ENCODE measurements at places on chromosomes 4 and X.
A peak's percentile ranks its signal among the peaks of the same experiment; 100 is the strongest.

DNA sequence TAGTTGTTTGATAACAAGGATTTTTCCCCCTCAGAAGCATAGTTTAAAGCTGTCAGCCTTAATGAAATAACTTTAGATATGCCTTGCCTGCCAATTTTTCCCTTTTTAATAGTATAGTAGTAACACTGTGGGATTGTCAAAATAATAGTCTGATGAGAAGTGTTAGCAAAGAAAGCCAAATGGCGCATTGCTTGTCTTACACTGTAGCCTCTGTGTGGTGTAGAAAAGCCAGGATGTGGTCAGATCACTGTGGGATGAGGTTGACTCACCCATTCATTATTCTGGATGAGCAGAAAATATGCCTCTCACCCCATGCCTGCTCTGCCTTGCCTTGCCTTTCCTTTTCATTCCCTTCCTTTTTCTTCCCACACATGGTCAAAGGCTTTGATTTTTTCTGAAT is 257.8 kb upstream of the NRK start:
- H3K27ac ChIP-seq: peak overlapping the region; percentile 67
- H3K4me1 ChIP-seq: no peaks in the 10 kb centered on the region
- DNase-seq: peak; percentile 78
- H3K4me3 ChIP-seq: no peak overlapping the region
- H3K36me3 ChIP-seq: no peaks in the 10 kb centered on the region

DNA sequence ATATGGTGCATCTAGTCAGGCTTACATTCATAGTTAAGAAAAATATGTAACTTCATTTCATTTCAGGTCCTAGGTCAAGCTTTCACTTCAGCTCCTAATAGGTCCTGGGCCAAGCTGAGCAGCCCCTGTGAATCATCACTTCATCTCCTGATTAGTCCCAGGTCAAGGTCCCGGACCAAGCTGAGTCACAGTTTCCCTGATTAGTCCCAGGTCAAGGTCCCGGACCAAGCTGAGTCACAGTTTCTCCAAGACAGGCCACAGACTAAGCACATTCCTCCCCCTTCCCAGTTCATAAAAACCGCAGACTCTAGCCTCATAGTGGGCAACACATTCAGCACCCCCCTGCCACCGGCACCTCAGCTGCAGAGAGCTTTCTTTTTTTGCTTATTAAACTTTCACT is 1331.8 kb downstream of the PCDH19 start:
- no peak overlapping the region for H3K4me3 ChIP-seq
- H3K27me3 ChIP-seq: no peaks in the 10 kb centered on the region
- H3K27ac ChIP-seq: no peak overlapping the region
- peak; percentile 68 for DNase-seq
- H3K4me1 ChIP-seq: no peaks in the 10 kb centered on the region
- no peaks in the 10 kb centered on the region for H3K36me3 ChIP-seq

DNA sequence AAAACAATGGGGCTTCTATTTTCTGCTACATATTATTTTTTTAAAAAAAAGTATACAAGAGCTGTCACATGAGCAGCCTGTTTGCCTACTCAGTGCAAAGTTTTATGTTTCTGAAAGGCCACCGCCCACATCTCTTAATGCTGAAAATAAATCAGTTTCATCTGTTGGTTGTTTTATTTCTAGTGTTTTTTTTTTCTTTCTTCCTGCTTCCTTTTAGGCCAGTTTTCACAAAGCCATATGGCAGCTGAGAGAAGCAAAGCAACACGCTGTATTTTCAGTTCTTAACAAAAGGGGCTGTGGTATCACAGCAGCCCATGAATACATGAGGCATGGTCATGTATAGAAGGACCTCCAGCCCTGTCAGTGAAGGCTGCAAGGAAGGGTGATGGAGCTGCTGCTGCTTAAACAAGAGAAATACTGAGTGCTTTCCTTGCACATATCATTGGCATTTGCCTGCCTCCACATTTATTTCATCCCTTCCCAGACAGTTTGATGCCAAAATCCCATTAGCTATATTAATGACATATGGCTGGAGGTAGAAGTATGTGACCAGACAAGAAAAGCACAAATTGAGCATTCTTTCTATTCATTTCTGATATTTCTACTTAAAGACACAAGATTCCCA is 172.5 kb downstream of the PCDH18 start:
- no peak overlapping the region for H3K4me3 ChIP-seq
- H3K27me3 ChIP-seq: no peaks in the 10 kb centered on the region
- no peak for DNase-seq
- H3K36me3 ChIP-seq: no peaks in the 10 kb centered on the region
- H3K27ac ChIP-seq: no peak overlapping the region

GRCh38 chr4:129682586-129682985 is 586.6 kb downstream of the C4orf33 start:
- H3K4me1 ChIP-seq: no peaks in the 10 kb centered on the region
- no peak for DNase-seq
- H3K4me3 ChIP-seq: no peak overlapping the region

GRCh38 chr4:126959056-126959745 is 673.6 kb upstream of the INTU start:
- no peak overlapping the region for H3K4me3 ChIP-seq
- H3K36me3 ChIP-seq: no peaks in the 10 kb centered on the region
- no peak overlapping the region for H3K27ac ChIP-seq
- H3K4me1 ChIP-seq: peaks cover 2% of the 10 kb centered on the region
- H3K27me3 ChIP-seq: no peaks in the 10 kb centered on the region

DNA sequence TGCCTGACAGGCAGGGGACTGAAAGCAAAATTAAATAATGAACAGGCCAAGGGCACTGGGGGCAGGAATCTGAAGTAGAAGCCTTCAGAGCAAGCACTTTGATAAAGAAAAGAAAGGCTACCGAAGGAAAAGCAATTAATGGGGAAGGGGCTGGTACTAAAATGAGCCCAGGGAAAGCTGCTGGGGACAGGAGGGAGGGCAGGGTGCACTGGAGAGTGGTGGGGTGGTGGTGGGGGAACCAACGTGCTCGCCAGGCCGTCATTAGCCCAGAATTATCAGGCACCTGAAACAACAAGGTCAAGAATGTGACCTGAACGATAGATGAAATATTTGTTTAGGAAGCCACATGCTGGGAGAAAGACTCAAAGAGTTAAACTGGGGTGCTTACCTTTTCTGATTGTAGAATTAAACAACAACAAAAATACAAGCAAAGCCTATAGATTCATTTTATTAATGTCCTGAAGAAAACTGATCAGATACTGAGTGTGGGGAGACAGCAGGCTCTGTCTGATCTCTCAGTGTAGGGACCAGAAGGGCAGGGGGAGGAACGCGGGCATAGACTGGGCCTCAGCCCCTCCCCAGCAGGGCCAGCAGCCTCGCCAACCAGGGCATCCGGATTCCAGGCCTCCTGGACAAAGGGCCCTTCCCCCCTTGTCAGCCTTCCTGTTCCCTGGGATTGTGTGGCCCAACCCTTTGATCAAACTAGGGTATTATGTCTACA is 239.7 kb upstream of the KLF3 start:
- no peak overlapping the region for H3K4me3 ChIP-seq
- H3K27ac ChIP-seq: no peak overlapping the region
- H3K4me1 ChIP-seq: peaks cover 4% of the 10 kb centered on the region
- no peaks in the 10 kb centered on the region for H3K27me3 ChIP-seq
- no peaks in the 10 kb centered on the region for H3K36me3 ChIP-seq

GRCh38 chr4:18458465-18458864 is 436.9 kb upstream of the LCORL start:
- no peaks in the 10 kb centered on the region for H3K4me1 ChIP-seq
- no peak overlapping the region for H3K4me3 ChIP-seq
- DNase-seq: no peak

DNA sequence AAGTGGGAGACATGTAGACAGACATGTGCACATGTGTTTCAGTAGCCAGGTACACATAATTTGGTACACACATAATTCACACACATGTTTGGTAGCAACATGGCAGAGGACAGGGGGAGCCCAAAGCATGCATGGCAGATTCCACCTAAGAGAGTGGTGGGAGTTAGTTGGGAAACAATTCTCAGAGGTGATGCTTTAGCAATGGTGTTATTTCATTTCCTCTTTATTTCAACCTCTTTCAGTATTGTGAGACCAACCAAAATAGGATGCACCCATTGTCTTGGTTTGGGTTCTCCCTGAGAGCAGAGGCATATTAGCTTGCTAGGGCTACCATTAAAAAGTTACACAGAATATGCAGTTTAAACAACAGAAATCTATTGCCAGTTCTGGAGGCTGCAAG is 92.2 kb upstream of the ANXA3 start:
- H3K27ac ChIP-seq: no peak overlapping the region
- H3K4me3 ChIP-seq: no peak overlapping the region
- H3K36me3 ChIP-seq: peaks cover 4% of the 10 kb centered on the region
- no peaks in the 10 kb centered on the region for H3K27me3 ChIP-seq

DNA sequence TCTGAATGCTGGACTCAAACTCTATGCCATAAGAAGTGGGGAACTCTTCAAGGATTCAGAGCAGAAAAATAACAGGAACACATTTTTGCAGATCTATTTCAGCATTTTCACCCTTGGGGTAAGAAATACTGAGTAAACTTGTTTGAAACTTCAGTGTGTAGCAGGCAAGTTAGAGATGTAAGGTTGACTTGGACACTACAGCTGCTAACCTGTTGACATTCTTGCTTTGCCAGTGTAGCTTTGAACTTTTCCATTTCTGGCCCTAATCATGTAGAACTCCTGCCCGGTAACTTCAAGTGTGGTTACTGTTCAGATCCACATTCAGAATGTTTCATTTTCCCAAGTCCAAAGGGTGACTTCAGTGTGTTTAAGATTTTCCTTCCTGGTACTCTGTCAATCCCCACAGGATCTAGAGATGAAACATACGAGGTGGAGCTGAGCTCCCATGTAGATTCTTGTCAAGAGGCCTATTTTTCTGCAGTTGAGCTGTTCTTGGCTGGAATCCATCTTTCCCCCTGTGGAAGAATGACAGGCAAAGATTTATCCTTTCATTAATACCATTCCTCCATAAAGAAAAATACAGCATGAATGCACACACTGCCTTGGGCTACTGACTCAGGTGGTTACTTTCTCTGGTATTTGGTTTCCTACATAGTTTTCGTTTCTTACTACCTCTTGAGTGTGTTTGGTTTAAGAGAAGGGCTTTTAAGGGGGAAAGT is 34.1 kb downstream of the FHDC1 start:
- H3K27ac ChIP-seq: peak overlapping the region; percentile 96
- no peak for DNase-seq
- no peak overlapping the region for H3K4me3 ChIP-seq
- no peaks in the 10 kb centered on the region for H3K36me3 ChIP-seq
- H3K27me3 ChIP-seq: no peaks in the 10 kb centered on the region

GRCh38 chrX:51804741-51805140 is 61.5 kb downstream of the GSPT2 start:
- no peak overlapping the region for H3K27ac ChIP-seq
- no peak overlapping the region for H3K4me3 ChIP-seq
- H3K27me3 ChIP-seq: peaks cover 15% of the 10 kb centered on the region

GRCh38 chr4:112562254-112562879 is 46.4 kb upstream of the NEUROG2 start:
- H3K27ac ChIP-seq: no peak overlapping the region
- no peaks in the 10 kb centered on the region for H3K27me3 ChIP-seq
- H3K36me3 ChIP-seq: no peaks in the 10 kb centered on the region
- no peak overlapping the region for H3K4me3 ChIP-seq
- no peaks in the 10 kb centered on the region for H3K4me1 ChIP-seq

DNA sequence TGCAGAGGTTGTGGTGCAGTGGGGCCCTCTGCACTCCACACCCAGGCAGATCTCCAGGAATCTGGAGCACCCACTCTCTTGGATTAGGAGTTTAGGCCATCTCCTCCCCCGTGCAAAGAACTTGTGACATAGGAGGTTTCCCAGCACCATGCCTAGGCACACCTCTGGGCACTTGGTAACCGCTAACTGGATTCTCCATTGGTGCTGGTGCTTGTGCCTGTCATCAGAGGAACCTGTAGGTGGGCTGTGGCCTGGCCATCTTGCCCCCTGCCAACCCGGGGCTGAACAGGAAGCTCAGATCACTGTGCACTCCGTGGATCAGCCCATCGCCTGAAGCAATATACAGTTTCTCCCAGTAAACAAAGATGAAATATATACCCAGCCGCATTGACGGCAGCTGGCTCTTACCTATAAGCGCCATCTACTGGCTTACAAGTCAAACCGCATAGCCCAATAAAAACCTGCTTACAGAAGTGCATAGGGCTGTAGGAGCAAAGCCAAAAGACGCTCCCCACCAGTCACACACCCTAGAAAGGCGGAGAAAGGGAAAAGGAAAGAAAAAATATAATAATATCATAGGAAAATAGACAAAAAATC is 19.1 kb upstream of the TEX13B start:
- no peak overlapping the region for H3K4me3 ChIP-seq
- peaks cover 1% of the 10 kb centered on the region for H3K4me1 ChIP-seq
- H3K27ac ChIP-seq: no peak overlapping the region
- peaks cover 3% of the 10 kb centered on the region for H3K36me3 ChIP-seq
- H3K27me3 ChIP-seq: peaks cover 33% of the 10 kb centered on the region

GRCh38 chrX:36849407-36849806 is 158.8 kb upstream of the FAM47C start:
- H3K4me1 ChIP-seq: no peaks in the 10 kb centered on the region
- no peak overlapping the region for H3K4me3 ChIP-seq
- H3K27me3 ChIP-seq: no peaks in the 10 kb centered on the region
- H3K27ac ChIP-seq: no peak overlapping the region
- DNase-seq: no peak
- H3K36me3 ChIP-seq: no peaks in the 10 kb centered on the region

DNA sequence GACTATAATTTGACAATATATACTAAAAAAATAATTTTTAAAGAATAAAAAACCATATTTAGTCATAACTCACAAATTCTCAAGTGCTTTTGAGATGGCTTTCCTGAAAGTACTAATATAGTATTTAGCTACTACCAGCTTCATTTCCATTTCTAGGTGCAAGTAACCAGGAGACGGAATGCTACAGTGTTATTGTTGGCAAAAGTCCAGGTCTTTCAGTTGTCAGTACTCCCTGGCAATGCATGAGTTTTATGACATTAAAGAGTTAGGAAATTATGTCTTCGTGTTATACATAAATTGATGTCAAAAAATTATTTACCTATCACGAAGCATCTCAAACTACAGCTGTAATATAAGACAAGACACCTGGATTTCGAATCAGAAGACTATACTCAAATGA is 45.0 kb downstream of the TMEM47 start:
- H3K27me3 ChIP-seq: no peaks in the 10 kb centered on the region
- H3K36me3 ChIP-seq: no peaks in the 10 kb centered on the region
- DNase-seq: no peak

- no peaks in the 10 kb centered on the region for H3K36me3 ChIP-seq
- no peak overlapping the region for H3K27ac ChIP-seq
- no peak for DNase-seq
Observed at GRCh38 chrX:125727117-125727516, 407.4 kb downstream of the TEX13C start.

DNA sequence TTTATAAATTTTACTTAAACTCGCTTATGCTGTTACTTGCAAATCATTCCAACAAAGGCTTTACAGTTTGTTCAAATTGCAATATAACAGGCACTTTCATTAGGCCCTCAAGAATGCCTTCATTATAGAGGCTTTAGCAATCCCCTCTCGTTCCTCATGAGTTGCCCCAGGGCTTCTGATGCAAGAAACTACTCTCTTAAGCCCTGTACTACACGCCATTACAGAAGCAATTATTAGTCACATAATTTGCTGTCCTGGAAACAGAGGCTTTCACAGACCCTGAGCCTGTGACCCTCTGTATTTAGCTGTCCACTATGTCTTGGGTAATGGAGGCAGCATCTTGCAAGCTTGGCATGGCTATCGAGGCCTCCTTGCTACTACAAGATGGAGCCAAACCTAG is 965.9 kb upstream of the DIAPH2 start:
- H3K36me3 ChIP-seq: no peaks in the 10 kb centered on the region
- no peaks in the 10 kb centered on the region for H3K4me1 ChIP-seq
- no peak overlapping the region for H3K4me3 ChIP-seq
- no peak overlapping the region for H3K27ac ChIP-seq

- no peak overlapping the region for H3K27ac ChIP-seq
- H3K27me3 ChIP-seq: peaks cover 9% of the 10 kb centered on the region
- H3K4me1 ChIP-seq: no peaks in the 10 kb centered on the region
- DNase-seq: peak; percentile 61
- H3K4me3 ChIP-seq: no peak overlapping the region
Observed at GRCh38 chrX:103211012-103211715, 3.7 kb upstream of the BEX4 start.
